NCI-H1105 (cell line): ENCODE measurements at places on chromosomes 13 and 19.

DNA sequence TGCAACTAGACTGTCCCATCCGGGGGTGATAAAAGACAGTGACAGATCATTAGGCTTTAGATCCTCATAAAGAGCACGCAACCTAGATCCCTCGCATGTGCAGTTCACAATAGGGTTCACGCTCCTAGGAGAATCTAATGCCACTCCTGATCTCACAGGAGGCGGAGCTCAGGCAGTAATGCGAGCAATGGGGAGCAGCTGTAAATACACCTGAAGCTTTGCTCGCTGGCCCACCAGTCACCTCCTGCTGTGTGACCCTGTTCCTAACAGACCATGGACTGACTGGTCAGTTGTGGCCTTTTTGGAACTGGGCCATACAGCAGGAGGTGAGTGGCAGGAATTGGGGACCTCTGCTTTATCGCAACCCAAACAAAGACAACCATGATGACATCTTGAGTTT, 173.2 kb downstream of the DLEU7 start:
- no peak for DNase-seq

DNA sequence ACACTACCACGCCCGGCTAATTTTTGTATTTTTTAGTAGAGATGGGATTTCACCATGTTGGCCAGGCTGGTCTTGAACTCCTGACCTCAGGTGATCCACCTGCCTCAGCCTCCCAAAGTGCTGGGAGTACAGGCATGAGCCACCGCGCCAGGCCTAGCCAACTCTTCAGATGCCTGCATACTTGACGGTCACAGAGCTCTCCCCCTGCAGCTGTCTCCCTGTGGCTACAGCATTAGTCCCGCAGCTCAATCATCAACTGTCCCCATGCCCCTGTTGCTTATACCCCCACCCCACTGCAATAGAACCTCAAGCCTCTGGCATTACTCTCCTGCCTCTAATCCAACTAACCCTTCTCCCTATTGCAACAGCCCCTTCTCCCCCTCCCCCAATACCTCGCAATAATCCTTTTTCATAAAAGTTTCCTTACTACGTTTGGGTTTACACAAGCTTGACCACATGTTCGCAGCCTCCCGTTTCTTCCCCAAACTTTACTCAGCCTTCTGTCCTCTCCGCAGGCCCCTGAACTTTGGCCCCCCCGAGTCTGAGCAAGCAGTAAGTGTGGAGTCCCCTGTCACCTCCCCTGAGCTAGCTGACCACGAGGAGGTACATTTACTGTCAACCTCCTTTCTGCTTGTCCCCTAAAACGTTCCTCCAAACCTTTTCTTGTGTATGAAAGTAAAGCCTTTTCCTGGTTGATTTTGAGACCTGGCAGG, 1.7 kb downstream of the ZNF77 start:
- no peak for DNase-seq

DNA sequence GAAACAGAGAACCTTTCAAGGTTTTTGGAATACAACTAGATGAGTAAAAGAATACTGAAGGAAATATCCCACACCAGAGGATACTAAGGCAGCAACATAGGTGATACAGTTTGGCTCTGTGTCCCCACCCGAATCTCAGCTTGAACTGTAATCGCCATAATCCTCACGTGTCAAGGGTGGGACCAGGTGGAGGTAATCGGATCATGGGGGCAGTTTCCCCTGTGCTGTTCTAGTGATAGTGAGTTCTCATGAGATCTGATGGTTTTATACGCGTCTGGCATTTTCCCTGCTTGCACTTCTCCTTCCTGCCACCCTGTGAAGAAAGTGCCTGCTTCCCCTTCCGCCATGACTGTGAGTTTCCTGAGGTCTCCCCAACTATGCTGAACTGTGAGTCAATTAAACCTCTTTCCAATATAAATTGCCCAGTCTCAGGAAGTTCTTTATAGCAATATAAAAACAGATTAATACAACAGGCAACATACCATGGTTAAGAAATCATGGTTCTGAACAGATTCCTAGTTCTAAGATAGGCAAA, 97.0 kb downstream of the ABCC4 start:
- DNase-seq: no peak

DNA sequence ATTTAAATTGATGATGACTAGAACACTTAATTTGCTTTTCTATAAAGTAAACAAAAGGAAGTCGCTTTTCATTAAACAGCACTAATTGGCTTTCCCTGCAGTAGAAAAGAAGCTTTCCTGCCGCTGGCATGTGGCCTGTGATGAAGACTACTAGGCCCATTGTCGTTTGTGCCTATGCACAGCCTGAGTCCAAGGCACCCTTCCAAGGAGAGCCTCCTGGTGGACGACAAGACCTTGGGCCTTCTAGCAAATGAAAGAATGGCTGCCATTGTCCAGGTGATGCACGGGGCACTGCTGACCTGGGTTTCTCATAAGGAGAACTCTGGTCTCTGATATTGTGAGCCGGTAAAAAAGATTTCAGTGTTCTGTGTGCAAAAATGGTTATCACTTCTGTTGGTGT, 233.0 kb downstream of the COL4A1 start:
- DNase-seq: no peak

- DNase-seq: no peak
These were observed 1.4 kb downstream of the CEACAM18 start for GRCh38 chr19:51479531-51480331.
